ENCODE measurements at places on chromosomes 5 and 9.

DNA sequence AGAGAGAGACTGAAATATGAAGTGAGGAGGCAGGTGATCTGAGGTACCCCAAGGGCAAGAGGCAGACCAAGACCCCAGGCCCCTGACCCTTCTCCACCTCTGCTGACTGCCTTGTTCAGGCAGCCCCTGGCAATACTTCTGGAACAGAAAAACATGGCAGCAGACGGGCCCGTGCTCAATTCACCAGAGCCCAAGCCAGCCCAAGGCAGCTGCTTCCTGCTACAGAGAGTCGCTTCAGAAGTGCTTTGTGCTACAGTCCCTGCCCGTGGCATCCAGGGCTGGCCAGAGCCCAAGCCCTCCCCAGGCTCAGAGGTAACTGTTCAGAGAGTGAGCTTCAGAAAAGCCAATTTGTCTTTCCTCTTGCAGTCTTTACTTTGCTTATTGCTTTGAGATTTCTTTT lies 151.4 kb upstream of the FSTL4 start:
- no peak for DNase-seq

GRCh38 chr9:127838375-127839078 lies 15.9 kb downstream of the ENG start:
- no peak for DNase-seq

- DNase-seq, result no peak
Measured at GRCh38 chr9:125902214-125902613, 155.0 kb downstream of the PBX3 start.

GRCh38 chr5:82174919-82175219 lies 103.3 kb downstream of the RPS23 start:
- DNase-seq, result no peak

- DNase-seq, result no peak
Measured at GRCh38 chr9:5608298-5609225, 20.3 kb upstream of the RIC1 start.

Data from stimulated activated CD8-positive, alpha-beta memory T cell treated with anti-CD3 and anti-CD28 coated beads, Interleukin-2, amount 100 ng/mL, for 48 hours (primary cell).